CD4-positive, alpha-beta T cell treated with Interleukin-10 for 1 hour (primary cell): ENCODE measurements at places on chromosomes 16 and 17.

GRCh38 chr16:3915426-3916260, 35.1 kb upstream of the CREBBP start:
- DNase-seq: no peak

GRCh38 chr16:89561142-89561883, 831 bp downstream of the RPL13 start:
- no peak for DNase-seq

DNA sequence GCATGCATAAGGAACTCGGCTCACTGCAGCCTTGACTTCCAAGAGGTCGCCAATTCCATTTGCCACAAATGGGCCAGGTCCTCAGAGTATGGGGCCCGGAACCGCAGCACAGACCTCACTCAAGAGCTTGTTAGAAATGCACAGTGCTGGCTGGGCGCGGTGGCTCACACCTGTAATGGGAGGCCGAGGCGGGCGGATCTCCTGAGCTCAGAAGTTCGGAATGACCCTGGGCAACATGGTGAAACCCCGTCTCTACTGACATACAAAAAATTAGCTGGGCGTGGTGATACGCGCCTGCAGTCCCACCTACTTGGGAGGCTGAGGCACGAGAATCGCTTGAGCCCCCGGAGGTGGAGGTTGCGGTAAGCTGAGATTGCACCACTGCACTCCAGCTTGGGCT, 19.6 kb upstream of the N4BP1 start:
- DNase-seq: no peak

DNA sequence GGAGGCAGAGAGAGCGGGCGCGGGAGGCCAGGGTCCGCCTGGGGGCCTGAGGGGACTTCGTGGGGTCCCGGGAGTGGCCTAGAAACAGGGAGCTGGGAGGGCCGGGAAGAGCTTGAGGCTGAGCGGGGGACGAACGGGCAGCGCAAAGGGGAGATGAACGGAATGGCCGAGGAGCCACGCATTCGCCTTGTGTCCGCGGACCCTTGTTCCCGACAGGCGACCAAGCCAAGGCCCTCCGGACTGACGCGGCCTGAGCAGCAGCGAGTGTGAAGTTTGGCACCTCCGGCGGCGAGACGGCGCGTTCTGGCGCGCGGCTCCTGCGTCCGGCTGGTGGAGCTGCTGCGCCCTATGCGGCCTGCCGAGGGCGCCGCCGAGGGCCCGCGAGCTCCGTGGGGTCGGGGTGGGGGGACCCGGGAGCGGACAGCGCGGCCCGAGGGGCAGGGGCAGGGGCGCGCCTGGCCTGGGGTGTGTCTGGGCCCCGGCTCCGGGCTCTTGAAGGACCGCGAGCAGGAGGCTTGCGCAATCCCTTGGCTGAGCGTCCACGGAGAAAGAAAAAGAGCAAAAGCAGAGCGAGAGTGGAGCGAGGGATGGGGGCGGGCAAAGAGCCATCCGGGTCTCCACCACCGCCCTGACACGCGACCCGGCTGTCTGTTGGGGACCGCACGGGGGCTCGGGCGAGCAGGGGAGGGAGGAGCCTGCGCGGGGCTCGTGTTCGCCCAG, 1.2 kb upstream of the CBX4 start:
- DNase-seq: peak; percentile 41

DNA sequence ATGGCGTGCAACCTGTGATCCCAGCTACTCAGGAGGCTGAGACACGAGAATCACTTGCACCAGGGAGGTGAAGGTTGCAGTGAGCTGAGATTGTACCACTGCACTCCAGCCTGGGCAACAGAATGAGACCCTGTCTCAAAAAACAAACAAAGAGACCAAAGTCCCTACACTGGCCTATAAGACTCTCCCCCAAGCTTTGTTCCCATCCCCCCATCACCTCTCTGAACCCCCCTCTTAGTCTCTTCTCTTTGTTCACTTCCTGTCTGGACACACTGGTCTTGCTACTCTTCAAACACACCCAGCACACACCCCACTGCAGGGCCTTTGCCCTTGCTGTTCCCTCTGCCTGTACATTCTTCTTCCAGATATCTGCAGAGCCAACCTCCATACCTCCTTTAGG, 7.8 kb upstream of the SCNN1B start:
- DNase-seq: no peak
